ENCODE measurements at places on chromosomes 2 and 18. TPM values are rescaled to one million over a fixed set of nuclear protein-coding genes. Genes with fewer than 3 reads are reported as not detected.
A peak's percentile ranks its signal among the peaks of the same experiment; 100 is the strongest.

DNA sequence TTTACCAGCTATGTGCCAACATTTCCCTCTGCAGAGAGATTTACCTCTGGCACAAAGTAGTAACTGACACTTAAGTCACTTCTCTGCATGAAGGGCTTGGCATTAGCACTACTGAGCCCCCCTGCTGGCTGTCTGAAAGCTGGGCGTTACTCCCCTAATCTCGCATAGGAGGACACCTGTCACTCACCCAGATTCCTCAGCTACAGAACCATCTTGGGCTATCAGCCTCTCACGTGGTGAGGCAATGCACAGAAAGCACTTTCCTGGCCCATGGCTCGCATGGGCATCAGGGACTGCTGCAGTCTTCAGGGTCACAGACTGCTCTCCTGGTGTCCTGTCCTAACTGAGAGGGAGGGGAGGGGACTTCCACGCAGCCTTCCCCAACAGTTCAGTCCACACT is 12.0 kb downstream of the SERPINE2 start:
- no peak for DNase-seq

DNA sequence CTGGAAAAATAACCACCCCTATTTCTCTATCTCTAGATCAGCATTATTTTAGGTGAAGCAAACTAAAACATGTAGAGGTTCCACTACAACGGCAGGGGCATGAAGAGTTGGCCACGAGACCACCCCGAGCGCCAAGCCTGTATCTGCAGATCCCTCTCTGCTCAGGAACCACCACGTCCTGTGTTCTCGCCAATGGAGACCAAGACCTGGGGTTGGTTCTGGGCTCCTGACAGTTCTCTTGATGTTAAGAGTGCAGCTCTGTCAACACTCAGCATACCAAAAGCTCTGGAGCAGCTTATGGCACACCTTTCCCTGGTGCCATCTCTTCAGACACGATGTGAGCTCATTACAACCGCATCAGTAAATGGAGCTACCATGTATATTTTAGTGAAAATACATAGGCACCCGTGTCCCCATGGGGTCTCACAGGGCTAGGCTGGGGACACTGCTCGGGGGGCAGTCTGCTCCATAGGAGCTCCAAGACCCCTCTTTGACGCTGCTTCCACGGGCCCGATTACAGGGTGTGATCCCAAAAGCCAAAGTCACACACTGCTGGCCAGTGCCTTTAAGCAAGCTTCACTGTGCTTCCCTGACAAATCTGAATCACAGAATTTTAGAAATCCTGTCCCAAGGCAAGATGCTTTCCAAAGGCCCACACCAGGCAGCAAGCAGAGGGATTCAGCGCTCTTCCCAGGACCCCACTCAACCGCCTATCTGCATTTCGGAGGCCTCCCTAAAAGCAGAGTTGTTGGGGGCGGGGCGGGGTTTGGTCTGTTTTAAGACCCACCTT is 72.2 kb downstream of the EMILIN2 start:
- no peak for DNase-seq

GRCh38 chr2:216606551-216607276 is 26.5 kb upstream of the IGFBP2 start:
- DNase-seq: no peak

DNA sequence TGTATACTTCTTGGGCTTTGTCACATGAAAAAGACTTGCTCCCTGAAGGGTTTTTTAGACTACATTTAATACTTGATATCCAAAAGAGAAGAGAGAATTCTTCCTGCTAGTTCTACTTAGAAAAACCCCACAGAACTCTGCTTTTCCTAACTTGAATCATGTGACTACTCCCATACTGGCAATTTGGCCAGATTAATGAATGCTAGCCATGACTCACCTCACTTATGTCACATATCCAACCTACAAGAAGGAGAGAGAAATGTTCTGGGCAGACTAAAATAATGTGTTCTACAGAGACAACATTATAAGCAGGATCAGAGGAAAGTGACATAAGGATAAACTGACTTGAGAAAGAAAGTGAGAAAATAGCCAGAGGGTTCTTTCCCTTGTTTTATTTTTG is 249.3 kb upstream of the GULP1 start:
- DNase-seq: no peak

The HRH4 gene
- total RNA-seq: not detected

GRCh38 chr18:29004921-29005320 is 828.0 kb upstream of the CDH2 start:
- no peak for DNase-seq

The MROH2A gene
- not detected for total RNA-seq

The SERPINB4 gene
- total RNA-seq: not detected

DNA sequence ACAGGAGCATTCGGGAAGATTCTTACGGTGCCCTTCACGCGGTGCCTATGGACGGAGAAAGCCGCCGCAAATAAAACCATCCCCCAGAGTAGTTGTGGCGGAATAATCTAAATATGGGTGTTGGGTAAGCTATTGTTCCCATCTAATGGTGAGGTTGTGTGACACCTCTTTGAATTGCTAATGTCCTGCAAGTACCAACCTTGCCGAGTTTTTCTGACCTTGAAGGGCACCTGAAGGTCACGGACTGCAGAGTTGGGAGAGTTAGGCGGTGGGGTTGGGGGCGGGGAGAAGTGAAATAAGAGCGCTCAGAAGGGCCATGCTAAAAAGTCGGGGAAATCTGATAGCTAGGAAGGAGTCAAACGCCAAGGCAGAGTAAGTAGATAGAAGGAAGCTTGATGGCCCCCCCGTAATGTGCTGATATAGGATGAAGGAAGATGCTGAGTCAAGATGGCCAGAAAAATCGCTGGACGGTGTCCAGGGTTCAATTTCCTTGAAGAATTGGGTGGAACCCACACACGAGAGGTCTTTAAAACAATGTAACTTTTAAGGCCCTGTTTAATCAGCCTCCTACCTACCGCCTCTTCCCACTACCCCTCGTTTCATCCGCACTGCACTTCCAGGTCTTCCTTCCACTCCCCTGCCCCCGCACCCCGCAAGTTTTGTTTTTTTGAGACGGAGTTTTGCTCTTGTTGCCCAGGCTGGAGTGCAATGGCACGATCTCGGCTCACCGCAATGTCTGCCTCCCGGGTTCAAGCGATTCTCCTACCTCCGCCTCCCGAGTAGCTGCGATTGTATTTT is 600 bp downstream of the KATNAL2 start:
- DNase-seq: no peak

DNA sequence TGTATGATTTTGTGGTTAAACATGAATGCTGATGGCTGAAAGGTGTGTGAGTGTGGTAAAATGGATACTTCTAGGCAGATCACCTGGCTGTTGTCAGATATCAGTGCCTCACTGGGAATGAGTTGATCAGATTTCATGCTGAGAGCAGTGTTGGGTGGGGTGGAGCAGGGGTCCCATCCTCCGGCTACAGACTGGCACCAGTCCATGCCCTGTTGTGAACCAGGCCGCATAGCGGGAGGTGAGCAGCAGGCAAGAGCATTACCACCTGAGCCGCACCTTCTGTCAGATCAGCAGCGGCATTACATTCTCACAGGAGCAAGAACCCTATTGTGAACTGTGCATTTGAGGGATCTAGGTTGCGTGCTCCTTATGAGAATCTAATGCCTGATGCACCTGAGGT is 78.7 kb downstream of the GLI2 start:
- peak; percentile 65 for DNase-seq

GRCh38 chr2:17830053-17831034 is 14.1 kb downstream of the MSGN1 start:
- DNase-seq: no peak

GRCh38 chr2:3533836-3534235 is 14.5 kb upstream of the ADI1 start:
- no peak for DNase-seq

- DNase-seq: no peak
Observed at GRCh38 chr2:152549423-152549822, 167.8 kb downstream of the PRPF40A start.

The TOGARAM2 gene
- 0.07 TPM for total RNA-seq
